Upper lobe of left lung (tissue), 6 donors: ENCODE measurements at places on chromosomes 11 and 22. TPM values are rescaled to one million over a fixed set of nuclear protein-coding genes. Genes with fewer than 3 reads are reported as not detected.

The TIMM10 gene
- 7.3 TPM for total RNA-seq

The C22orf31 gene
- total RNA-seq = not detected

The APOL5 gene
- total RNA-seq = not detected

The MPZL3 gene
- 14.7 TPM for total RNA-seq

The NTM gene
- 4.1 TPM for total RNA-seq

The LRRC32 gene
- total RNA-seq = 56.0 TPM

The IGLL1 gene
- not detected for total RNA-seq

The CDCA5 gene
- 1.6 TPM for total RNA-seq

The OR5P2 gene
- 1.6 TPM for total RNA-seq

The CNGA4 gene
- 0.55 TPM for total RNA-seq

The P2RX6 gene
- 0.55 TPM for total RNA-seq

The TRIM3 gene
- 24.9 TPM for total RNA-seq

The MUC5AC gene
- total RNA-seq = not detected

The OR4X2 gene
- total RNA-seq = not detected

The ZNF280B gene
- 0.46 TPM for total RNA-seq

The PISD gene
- 65.8 TPM for total RNA-seq

The SEPTIN3 gene
- total RNA-seq = 0.79 TPM

The CALCA gene
- total RNA-seq = 0.61 TPM

The LIF gene
- total RNA-seq = 1.5 TPM

The MN1 gene
- 17.8 TPM for total RNA-seq

The MUC6 gene
- total RNA-seq = not detected

The A4GALT gene
- 15.7 TPM for total RNA-seq

The SULT4A1 gene
- not detected for total RNA-seq

The MRGPRX3 gene
- not detected for total RNA-seq

The SLC5A4 gene
- 1.1 TPM for total RNA-seq
